ENCODE measurements at places on chromosomes 11 and 22. TPM values are rescaled to one million over a fixed set of nuclear protein-coding genes. Genes with fewer than 3 reads are reported as not detected.

Gene RASGRP2
- not detected for total RNA-seq

Gene SEC14L2
- 76.5 TPM for total RNA-seq

Gene SLC35C1
- 20.3 TPM for total RNA-seq

Gene NEFH
- total RNA-seq = 0.31 TPM

Gene P2RY2
- 7.2 TPM for total RNA-seq

Gene CD3D
- not detected for total RNA-seq

Gene TP53AIP1
- total RNA-seq = 7.3 TPM

Gene RFPL1
- not detected for total RNA-seq

Gene SLC17A6
- not detected for total RNA-seq

Gene KRTAP5-11
- total RNA-seq = not detected

Gene CSNK1E
- total RNA-seq = 181 TPM
